Cerebellar nuclear complex (tissue), 1 donor: ENCODE measurements at places on chromosomes 13 and 19.

GRCh38 chr13:79398915-79399314 lies 7.1 kb downstream of the RBM26 start:
- no peak for DNase-seq

GRCh38 chr13:107845911-107846310 lies 369.4 kb downstream of the LIG4 start:
- DNase-seq, result no peak

DNA sequence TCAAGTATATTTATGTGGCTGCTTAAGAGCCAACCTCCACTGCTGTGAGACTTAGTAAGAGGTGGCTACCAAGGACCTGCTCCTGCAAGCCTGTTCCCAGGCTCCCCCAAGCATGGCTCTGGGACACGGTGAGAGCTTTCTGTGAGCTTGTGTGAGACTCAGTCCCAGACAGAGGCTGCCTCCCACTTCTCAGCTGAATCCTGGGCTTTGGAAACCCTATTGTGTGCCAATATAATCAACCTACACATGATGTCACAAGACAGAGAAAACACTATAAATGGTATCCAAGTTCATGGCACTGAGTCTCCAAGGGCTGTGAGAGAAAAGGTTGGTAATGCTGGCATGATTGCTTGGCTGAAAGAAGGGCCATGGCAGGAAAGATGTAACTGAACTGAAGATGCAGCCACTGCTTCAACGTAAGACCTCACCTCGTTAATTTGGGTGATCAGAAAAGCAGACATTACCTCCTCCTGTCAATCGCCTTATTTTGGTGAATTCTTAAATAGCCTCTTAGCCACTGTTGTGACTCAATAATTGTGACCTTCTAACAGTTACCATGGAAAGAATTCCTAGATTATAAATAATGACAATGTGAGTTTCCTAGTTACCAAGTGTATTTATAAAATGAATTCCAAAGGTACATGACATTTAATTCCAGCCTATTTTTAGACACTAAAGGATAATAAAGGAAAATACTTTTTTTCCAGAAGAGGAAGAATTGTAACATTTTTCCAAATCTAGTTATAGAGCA lies 332.0 kb downstream of the IRS2 start:
- no peak for DNase-seq

DNA sequence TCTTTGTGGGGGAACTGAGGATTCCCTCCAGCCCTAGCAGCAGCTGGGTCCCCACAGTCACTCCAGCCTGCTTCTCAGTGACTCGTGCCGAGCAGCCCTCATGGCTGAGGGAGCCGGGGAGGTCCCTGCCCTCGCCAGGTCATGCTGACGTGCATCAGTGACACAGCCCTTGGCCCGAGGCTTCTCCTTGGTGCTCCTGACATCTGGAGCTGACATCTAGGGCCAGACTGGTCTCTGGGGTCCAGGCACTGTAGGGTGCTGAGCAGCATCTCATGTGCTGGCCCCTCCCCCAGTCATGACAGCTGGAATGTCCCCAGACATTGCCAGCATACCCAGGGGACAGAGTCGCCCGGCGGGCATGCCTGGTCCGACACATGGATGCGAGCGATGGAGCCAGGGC lies 14.4 kb downstream of the COMP start:
- DNase-seq, result no peak

- no peak for DNase-seq
These were observed 6.3 kb downstream of the ZNF71 start for GRCh38 chr19:56601375-56601774.

GRCh38 chr19:44705502-44706010 lies 6.6 kb downstream of the CEACAM16 start:
- DNase-seq, result no peak

- no peak for DNase-seq
These were observed 9.6 kb downstream of the C19orf25 start for GRCh38 chr19:1469255-1470054.

GRCh38 chr19:17335575-17335974 lies 920 bp upstream of the ANO8 start:
- DNase-seq, result no peak

DNA sequence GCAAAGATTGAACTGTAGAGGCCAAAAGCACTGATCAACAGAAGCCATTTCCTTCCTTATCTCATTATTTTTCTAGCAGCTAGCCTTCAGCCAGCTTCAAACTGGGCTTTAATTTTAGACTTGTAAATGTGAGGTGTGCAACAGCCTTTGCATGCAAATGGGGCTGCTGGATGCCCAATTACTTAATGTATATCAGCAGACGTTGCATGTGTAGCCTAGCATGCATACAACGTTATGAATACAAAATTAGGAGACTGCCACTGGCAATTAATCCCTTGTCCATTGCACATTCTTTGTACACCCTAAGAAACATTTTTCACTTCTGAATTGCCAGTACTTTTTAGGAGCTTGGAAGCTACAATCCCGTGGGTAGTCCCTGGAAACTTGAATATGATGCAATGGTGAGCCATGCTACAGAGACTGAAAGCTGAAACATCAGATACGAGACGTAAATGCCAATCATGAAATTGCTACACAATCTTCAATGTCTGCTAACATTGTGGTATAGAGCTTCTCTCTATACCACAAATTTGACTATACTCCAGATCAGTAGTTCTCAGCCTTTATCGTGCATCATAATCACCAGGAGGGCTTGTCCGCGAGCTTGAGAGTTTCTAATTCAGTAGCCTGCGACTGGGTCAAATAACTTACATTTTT lies 20.2 kb downstream of the EPSTI1 start:
- no peak for DNase-seq
